ENCODE measurements at places on chromosomes 1 and 21.

DNA sequence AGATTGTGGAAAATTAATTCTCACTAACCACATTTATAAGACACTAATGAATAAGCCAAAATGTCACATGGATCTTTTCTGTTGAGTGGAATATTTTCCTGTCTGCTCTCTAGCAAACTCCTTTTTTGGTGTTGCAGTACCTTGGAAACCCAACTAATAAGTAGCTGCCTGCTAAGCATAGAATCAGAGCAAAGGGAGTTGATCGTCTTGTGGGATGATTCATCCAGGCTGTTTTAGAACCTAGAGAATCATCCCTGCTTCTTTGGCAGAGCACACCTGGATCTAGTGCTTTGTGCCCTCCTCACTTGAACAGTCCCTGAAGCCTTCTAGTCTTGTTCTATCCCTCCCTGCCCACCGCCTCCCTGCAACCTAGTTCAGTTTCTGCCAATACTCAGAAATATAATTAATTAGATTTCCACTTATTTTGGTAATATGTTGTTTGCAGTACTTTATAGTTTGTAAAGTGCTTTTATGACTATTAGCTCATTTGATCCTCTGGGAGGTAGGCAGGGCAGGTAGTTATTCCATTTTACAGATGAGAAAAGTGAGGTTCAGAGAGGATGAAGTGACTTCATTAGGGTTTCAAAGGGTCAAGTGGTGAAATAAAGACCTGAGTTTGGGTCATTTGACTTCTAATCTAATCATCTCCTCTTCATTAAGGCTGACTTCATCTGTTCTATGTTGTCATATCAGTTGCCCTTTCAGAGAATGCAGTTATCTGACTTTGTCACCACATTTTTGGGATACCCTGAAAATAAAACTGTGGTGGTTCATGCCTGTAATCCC is 2.5 kb downstream of the AGO4 start:
- DNase-seq: no peak

- DNase-seq: no peak
These were observed 61.5 kb upstream of the ATP1B1 start for GRCh38 chr1:169044971-169045370.

- DNase-seq: peak; percentile 80
These were observed 4.6 kb downstream of the FCRLB start for GRCh38 chr1:161725908-161726472.

DNA sequence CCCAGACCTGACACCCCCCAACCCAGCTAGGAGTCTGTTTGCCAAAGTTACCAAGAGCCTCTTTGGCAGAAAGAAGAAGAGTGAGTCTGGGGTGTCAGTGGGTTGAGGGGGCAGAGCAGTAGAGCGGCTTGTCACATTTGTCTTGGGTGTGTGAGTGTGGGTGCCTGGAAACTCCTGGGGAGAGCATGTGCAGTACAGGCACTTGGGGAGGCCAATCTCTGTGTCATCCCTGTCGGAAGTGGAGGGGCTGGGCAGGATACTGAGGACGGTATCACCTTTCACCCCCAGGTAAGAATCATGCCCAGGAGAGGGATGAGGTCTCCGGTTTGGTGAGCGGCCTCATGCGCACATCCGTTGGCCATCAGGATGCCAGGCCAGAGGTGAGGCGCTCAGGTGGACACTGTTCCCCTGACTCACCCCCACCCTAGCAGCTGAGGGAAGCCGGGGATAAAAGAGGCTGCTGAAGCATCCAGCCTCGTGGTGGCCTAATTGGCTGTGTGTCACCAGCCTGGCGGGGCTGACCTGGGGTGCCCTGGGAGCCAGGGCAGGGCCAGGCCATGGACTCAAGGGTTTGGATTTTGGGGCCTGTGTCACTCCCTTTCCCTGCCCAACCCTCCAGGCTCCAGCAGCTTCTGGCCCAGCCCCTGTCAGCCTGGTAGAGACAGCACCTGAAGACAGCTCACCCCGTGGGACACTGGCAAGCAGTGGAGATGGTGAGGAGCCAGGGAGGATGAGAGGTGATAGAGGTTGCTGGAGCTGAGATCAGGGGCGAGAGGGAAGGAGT is 3.3 kb downstream of the PLK3 start:
- DNase-seq: peak; percentile 33

DNA sequence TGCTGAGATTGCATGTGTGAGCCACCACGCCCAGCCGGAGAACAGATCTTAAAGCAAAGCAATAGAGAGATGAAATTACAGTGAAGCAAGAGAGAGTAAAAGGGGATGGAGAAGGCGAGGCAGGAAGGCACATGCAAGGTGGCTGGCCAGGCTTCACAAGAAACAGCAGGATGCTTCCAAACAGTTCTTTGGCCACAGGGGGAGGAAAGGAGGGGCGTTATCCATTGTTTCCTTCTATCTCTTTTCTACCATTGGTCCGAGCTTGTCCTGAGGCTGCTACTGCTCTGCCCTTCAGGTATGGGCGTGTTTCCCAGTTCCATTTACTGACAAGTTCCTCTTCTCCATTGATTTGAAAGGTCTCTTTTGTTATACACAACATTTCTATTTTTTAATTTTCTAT is 33.7 kb upstream of the PARP1 start:
- DNase-seq: no peak

DNA sequence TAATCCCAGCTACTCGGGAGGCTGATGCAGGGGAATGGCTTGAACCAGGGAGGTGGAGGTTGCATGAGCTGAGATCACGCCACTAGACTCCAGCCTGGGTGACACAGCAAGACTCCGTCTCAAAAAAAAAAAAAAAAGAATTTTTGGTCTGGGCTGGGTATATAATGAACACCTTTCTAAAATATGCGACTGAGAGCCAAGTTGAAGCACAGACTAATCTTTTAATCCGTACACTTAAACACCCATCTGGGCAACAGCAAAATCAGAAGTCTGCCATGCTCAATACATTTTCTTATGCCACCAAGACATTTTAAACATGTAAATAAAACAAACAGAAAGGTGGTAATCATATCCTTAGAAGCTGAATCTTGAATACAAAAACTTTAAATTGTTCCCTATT is 31.6 kb upstream of the ABCB10 start:
- DNase-seq: no peak

DNA sequence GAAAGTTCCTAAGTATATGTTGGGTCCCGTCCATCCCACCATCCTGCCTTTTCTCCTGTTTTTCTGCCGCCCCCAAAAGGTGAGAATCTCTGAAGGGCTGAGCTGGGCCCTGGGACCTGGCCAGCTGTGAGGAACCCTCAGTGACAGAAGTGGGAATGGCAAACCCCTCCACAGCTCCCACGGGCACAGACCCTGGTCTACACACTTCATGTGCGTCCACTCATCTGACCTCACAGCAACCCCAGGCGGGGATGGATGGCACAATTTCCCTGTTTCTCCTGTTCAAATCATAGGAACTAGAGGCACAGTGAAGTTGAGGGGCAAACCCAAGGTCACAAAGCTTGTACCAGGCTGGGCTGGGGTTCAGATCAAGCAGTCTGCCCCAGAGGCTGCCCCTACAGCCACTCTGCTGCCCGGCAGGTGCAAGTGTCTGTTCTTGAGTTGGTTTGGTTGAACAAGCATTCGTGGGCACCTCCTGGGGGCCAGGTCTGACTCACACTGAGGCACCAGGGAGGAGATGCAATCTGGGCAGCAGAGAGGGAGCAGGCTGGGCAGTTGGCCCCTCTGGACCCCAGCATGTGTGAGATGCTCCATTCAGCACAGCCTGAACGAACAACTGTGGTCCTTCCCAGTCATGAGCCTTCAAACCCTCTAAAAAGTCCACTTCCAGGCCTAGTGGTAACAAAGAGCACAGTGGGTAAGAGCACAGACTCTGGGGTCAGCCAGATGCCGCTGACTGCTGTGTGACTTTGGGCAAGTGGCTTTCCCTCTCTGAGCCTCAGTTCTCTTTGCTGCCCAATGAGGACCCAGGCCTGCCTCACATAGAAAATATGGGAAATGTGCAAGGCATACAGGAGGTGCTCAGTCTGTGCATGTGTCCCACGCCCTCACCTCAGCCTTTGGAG is 4.0 kb downstream of the EDN2 start:
- no peak for DNase-seq

- DNase-seq: no peak
These were observed 647.7 kb downstream of the LTN1 start for GRCh38 chr21:28344985-28345384.

- no peak for DNase-seq
These were observed 343.1 kb upstream of the DUSP10 start for GRCh38 chr1:222084996-222085395.

DNA sequence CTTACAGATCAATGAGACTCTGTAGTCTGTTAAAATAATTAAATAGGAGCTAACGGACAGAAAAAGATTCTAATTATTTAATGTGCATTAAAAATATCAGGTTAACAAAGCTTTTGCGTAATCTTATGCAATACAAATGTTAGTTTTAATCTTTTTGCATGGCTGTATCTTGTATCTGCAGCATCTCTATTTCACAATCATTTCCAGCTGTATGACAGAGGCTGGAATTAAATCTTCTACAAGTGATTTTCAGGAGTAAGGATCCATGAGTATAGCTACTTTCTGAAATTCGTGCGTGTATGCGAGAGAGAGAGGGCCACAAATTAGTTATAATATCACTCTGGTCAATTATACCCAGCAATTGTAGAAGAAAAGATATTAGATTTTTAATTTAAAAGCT is 1446.8 kb downstream of the NCAM2 start:
- DNase-seq: no peak

DNA sequence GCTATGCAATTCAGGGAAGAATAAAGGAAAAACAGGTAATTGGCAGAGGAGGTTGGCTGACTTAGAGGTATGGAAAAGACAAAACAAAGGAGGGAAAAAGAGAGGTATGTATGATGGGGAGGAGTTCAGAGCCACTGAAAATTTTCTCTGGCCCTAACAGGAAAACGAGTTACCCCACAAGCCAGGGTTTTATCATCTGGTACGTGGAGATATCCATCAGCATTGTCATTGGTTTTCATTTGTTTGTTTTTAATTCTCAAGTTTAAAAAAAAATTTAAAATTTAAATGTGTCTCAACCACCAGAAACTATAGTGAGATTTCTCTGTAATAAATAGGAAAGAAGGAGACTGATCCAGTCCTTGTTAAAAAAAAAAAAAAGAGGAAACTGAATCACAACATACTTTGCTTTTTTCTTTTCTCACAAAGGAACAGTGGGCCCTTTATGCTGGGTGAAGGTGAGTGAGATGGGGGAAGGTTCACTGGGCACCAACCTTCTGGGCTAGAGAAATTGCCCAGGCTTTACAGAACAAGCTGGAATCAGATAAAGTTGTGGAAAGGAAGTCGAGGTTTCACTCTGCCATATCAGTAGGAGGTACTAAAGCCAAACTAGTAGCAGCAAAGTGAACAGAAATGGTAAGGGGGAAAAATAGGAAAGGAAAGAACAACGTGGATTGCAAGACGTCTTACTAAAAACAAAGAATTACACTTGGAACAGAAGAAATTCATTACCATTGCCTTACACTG is 2.7 kb downstream of the IFNAR2 start:
- DNase-seq: no peak

DNA sequence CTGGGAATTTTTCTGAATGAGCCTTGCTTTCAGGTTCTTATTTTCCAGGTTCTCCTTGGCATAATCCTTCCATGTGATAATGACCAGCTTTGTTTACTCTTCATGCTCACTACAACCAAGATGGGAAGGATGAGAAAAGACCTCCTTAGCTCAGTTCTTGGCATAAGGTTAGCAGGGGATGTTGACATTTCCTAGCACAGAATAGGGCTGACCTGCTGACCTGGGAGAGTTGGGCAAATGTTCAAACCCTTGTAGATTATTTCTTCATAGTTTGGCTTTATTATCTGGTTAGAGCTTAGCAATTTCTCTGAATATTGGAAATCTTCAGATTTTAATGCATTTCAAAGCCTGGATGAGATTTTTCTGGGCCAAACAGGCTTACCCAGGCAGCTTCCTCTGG is 23.6 kb upstream of the SYT6 start:
- no peak for DNase-seq

DNA sequence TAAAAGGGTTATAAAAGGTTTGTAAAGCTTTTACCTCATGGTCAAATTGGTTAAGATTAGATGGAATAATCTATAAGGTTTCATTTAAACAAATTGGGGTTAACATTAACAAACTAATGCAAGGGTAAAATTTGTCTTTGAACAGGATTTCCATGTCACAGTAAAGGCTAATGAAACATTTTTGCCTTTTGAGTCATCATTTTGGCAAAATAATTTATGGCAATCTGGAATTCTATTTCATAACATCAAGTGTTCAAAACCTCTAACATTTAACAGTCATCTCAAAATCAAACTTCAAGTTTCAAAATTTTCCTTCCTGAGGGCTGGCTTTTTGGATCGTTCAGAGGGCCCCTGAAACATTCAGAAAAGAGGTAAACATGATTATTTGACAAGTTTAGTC is 6.6 kb upstream of the CD46 start:
- DNase-seq: no peak

GRCh38 chr1:173224280-173224892 is 17.3 kb upstream of the TNFSF4 start:
- no peak for DNase-seq

DNA sequence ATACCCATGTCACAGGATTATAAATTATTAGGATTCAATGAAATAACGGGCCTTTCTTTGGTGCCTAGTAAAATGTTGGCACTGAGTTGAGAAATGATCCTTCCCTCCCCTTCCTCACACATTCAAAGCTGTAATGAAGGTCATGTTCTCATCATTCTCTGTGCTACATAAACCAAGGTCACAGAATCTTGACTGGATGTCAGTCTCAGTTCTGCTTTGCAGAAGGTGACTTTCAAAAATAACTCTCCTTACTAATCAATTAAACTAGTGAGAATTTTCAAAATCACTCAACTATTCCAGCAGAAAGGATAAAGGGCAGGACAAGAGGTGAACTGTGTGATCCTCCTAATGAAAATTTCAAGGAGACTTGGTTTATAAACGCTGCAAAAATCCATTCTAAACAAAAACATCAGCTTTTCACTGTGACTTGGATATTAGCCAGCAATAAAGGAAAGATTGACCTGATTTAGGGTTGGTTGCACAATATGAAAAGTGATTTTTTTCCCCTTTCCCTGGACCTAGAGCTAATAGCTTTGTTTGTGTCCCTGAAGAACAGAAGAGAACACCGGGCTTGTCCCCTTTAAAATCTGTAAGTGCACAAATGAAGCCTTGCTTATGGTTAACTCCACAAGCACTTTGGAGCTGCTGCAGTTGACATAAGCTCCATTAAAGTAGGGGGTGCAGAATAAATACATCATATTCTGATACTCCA is 120.1 kb downstream of the SEC16B start:
- no peak for DNase-seq

GRCh38 chr1:205596876-205597275 is 34.9 kb downstream of the ELK4 start:
- DNase-seq: no peak

DNA sequence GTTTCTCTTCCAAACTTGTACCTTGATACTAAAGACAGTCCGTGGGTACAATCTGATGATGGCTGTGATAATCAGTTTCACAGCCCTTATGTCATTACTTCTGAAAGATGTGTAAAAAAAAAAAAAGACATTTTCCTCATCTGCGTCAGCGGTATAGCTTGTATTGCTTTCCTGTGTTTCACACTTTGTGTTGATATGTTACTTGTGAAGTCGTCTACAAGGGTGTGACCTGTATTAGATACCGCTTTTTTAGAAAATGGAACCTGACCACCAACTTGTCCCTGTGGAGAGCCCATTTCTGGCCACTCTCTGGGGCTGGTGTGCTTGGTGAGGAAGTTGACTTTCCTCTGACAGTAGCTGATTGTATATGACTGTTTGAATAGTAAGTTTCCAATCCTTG is 50.5 kb downstream of the PEX14 start:
- DNase-seq: no peak

Measured in trophoblast cell (in vitro differentiated cells and primary cell).